Activated effector memory CD4-positive, alpha-beta T cell treated with anti-CD3 and anti-CD28 coated beads, Interleukin-2, amount 50 U/mL, for 16 hours (primary cell): ENCODE measurements at places on chromosomes 12 and 14.

GRCh38 chr14:89252887-89253532 lies 164.0 kb downstream of the FOXN3 start:
- no peak for DNase-seq

GRCh38 chr14:100187247-100187833 lies 27.9 kb upstream of the DEGS2 start:
- DNase-seq, result no peak

- DNase-seq, result no peak
These were observed 340.5 kb downstream of the FUT8 start for GRCh38 chr14:65753061-65753460.

DNA sequence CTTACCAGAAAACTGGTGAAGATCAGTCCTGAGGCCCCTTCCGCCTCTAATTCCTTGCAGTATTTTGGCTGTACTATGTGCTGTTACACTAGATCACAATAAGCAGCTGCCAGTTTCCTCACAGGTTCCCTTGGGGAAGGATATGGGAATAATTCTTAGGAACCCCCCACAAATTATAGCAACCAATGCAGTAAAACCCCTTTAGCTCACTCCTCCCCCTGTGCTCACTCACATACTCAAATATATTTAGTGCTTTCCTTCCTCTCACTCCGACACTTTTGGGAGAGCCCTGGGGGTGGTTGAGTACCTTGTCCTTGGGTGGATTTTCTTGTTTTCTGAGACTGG lies 162.7 kb downstream of the ETV6 start:
- no peak for DNase-seq

- DNase-seq, result no peak
These were observed 155.1 kb downstream of the KIF21A start for GRCh38 chr12:39287817-39288216.

- no peak for DNase-seq
These were observed 50.6 kb downstream of the FOXA1 start for GRCh38 chr14:37544407-37544806.

GRCh38 chr12:2640281-2640680 lies 154.5 kb upstream of the FKBP4 start:
- DNase-seq, result no peak

DNA sequence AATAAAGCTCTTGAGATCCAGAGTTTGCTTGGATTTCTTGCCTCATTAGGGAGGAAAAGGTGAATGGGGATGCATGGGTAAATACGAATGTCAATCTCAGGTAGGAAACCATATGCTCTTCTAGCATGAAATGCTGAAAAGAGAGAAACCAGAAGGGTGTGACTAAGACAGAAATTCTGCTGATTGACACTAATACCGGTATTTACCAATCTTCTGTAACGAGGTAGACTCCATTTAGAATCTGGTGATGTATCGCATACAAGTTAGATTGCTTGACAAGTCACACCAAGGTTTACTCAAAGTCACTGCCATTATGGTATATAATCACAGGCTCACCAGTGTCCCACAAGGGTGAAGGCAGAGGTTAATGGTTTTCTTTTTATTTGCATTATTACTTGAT lies 337.9 kb downstream of the NRXN3 start:
- no peak for DNase-seq

- no peak for DNase-seq
These were observed 71.1 kb upstream of the MDM1 start for GRCh38 chr12:68403296-68403695.

- DNase-seq, result no peak
These were observed 66.1 kb downstream of the CHGA start for GRCh38 chr14:92988786-92989755.

- DNase-seq, result no peak
These were observed 63.1 kb downstream of the FZD10 start for GRCh38 chr12:130225347-130225746.
